ENCODE measurements at places on chromosomes 1 and 21.
A peak's percentile ranks its signal among the peaks of the same experiment; 100 is the strongest.

GRCh38 chr1:92961896-92962752, 862 bp upstream of the DIPK1A start:
- DNase-seq = peak; percentile 32

GRCh38 chr21:17693801-17694200, 81.1 kb upstream of the BTG3 start:
- DNase-seq = no peak

DNA sequence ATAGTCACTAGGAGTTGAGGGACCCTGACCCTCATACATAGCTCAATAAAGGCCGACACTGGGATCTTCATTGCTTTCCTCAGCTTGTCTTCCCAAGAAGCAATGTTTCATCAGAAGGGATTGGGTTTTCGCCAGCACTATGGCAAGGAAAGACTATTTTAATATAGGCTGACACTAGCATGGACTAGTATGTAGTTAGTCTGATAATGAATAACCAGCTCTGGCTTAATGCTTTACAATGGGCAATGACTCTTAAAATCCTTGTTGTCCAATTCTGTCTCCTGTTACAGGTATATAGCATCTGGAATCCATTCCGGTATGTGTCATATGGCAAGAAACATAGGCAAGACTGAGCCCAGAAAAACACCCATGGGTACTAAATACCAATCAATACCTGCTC, 15.3 kb upstream of the SYT2 start:
- no peak for DNase-seq

DNA sequence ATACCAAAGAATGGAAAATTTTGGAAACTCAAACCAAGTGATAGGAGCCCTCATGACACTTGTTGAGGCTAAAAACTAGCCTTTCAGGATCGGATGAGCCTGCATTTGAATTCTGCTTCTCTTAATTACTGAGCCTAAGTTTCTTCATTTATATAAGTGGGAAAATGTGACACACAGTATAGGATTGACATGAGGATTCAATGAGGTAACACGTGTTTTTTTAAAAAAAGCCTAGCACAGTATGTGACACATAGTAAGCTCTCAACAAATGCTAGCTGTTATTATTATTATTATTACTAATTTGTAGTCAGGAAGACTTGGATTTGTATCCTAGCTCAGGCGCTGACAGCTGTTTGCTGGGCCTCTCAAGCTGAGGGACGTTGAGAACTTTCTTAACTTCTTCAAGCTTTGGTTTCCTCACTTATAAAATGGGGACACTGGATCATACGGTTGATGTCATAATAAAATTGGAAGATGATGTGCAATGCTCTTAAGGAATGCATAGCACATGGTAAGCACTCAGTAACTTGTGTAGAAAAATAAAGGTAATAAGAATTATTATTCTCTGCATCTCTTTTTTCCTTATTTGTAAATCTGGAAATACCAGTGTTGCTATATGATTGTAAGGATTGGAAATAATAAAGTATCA, 55.4 kb upstream of the JUN start:
- no peak for DNase-seq

GRCh38 chr21:44874497-44875315, 1.2 kb upstream of the PTTG1IP start:
- DNase-seq = no peak

DNA sequence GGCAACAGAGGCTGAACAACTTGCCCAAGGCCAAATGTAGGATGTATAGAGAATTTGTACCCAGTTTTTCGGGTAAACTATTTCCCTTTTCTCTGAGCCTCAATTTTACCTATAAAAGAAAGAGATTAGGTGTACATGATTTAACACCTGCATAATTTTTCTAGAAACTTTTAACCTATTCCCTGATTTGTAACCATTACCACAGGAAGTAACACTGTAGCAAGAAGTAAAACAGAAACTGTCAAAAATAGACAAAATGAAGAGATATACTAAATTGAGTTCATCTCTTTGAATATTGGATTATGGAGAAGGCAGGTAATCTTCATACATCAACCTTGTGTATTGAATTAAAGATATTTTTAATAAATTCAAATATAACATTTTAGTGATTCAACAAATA, 136.2 kb downstream of the ZC3H11B start:
- DNase-seq = no peak

- DNase-seq = no peak
Measured at GRCh38 chr1:59077466-59078069, 219.3 kb upstream of the FGGY start.

- DNase-seq = no peak
Measured at GRCh38 chr1:207804721-207805468, 53.0 kb downstream of the CD46 start.

DNA sequence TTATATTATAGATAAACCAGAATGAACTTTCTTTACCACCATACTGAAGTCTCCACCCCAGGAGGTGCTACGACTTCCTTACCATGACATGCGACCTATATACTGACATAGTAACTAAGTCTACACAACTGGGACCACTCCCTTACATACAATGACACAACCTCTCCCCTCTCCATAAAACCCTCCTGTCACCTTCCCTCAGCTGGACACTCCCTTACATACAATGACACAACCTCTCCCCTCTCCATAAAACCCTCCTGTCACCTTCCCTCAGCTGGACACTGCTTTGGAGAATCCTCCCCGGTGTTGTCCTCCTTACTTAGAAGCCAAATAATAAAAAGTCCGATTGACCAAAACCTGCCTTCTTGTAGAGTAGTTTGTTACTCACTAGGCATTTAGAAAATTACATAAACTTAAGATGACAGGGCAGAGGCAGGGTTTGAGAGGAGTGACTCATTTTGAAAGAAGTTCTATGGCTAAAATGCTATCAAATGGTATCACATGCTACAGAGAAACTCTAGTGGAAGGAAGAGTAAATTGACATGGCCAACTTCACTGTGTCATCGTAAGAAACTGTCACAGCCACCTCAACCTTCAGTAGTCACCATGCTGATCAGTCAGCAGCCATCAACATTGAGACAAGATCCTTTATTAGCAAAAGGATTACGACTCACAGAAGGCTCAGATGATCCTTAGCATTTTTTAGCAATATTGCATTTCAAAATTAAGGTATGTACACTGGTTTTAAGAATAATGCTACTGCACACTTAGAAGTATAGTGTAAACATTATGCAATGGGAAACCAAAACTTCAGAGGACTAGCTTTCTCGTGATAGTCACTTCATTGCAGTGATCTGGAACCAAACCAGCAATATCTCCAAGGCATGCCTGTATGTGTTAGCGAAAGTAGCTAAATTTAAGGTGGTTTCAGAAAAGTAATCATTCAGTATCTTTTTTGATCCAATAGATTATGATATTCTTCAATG, 56.4 kb downstream of the AHCTF1 start:
- no peak for DNase-seq

DNA sequence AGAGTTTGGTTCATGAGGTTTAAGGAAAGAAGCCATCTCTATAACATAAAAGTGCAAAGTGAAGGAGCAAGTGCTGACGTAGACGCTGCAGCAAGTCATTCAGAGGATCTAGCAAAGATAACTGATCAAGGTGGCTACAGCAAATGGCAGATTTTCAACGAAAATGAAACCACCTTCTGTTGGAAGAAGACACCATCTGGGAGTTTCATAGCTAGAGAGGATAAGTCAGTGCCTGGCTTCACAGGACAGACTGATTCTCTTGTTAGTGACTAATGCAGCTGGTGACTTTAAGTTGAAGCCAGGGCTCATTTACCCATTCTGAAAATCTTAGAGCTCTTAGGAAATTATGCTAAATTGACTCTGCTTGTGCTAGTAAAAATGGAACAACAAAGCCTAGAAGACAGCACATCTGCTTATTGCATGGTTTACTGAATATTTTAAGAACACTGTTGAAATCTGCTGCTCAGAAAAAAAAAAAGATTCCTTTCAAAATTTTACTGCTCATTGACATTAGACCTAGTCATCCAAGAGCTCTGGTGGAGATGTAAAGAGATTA, 10.5 kb downstream of the MAEL start:
- no peak for DNase-seq

GRCh38 chr1:184593597-184593996, 161.1 kb downstream of the EDEM3 start:
- no peak for DNase-seq

GRCh38 chr1:18417316-18418269, 63.1 kb upstream of the KLHDC7A start:
- no peak for DNase-seq

DNA sequence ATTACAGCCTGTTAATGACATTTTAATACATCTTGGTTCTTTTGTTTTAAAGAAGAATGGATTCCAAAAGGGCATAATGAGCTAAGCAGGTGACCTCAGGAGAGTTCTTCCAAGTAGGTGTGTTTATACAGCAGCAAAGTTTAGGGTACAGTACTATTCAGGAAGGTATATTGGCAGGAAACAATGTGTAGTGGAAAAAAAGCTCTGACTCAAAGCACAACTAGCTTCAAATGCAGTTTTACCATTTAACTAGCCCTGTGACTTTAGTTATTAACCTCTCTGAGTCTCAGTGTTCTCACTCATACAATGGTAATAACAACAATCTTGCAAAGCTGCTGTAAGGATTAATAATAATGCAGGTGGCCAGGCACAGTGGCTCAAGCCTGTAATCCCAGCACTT, 29.9 kb downstream of the FAF1 start:
- DNase-seq = no peak

DNA sequence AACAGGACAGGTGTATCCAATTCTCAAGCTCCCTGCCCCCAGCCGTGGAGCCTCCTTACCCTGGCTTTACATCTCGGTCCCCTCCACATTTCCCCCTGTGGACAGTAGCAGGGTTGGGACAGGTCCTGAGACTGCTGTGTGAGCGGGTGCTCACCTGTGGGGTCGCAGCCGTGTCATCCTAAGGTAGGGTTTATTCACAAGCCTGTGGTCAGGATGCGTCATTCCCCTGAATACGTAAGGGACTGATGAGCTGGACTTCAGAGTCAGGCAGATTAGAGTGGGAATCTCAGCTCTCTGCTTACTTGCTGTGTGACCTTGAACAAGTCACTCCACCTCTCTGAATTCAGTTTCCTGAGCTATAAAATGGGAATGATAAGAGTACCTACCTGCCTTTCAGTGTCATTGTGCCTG, 17.7 kb downstream of the ZNF362 start:
- DNase-seq = no peak
